NCI-H2171 (cell line): ENCODE measurements at places on chromosomes 1 and 21.
A peak's percentile ranks its signal among the peaks of the same experiment; 100 is the strongest.

DNA sequence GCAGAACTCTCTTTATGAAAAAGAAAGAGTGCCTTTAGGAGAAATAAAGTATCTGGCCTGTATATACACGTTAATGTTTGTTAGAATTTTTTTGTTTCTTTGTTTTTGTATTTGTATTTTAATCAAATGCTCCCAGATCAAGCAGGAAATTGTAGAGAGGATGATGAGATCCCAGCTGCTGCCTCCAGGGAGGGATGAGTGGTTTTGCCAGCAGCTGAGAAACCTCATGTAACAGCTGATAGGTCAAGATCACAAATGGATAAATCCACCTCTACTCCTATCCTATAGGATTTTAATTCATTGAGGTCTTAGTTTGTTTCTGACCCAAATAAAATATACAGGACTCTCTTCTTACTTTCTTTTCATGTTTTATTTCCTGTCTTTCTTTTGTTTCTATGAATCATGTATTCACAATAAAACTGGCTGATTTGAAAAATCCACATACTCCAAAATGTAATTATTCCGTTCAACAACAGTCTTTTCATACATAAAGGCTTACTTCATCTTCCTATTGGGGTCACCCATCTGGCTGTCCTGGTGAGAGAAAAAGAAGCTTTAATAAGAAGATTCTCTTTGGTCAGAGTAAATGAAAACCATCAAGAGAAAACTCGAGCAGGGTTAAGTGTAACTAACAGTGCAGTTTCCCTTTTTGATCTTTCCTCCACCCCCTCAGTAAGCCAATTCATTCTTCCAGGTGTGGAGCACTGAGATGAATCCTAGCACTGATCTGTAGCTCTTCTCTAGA, 129.3 kb upstream of the PLPPR5 start:
- DNase-seq, result no peak

GRCh38 chr1:86507935-86508582, 38.8 kb upstream of the CLCA4 start:
- no peak for DNase-seq

- peak; percentile 57 for DNase-seq
These were observed 38.2 kb downstream of the NTPCR start for GRCh38 chr1:232988572-232989040.

DNA sequence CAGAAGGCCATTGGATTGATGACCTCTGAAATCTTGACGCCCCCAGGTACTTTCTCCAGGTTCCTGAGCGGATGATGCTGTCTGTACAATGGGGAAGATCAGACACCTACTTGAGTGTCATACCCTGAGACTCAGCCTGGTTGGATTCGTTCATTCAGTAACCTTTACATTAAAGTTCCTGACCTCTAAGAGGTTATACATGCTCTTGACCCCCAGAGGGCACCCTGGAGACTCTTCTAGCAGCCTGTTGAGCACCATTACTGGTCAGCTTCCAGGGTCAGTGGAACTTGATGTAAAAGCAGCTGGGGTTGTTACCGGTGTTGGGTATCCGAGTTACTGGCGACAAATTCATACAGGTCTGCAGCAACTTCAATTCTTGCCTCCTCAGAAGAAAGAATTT, 114.3 kb upstream of the ZNF678 start:
- peak; percentile 9 for DNase-seq

- no peak for DNase-seq
These were observed 72.0 kb downstream of the UMODL1 start for GRCh38 chr21:42143111-42143510.

- peak; percentile 64 for DNase-seq
These were observed 122.3 kb upstream of the BACE2 start for GRCh38 chr21:41045534-41046268.

- no peak for DNase-seq
These were observed 36.1 kb upstream of the PADI2 start for GRCh38 chr1:17155257-17155920.

GRCh38 chr21:41894922-41895557, 15.9 kb upstream of the PRDM15 start:
- no peak for DNase-seq

GRCh38 chr1:41498804-41499203, 14.3 kb upstream of the EDN2 start:
- no peak for DNase-seq
